ENCODE measurements at places on chromosomes 5 and 9.
A peak's percentile ranks its signal among the peaks of the same experiment; 100 is the strongest.

GRCh38 chr9:72471096-72471495, 50.3 kb upstream of the TMC1 start:
- DNase-seq = no peak

GRCh38 chr9:88342246-88342645, 46.0 kb upstream of the SPIN1 start:
- DNase-seq = peak; percentile 31

DNA sequence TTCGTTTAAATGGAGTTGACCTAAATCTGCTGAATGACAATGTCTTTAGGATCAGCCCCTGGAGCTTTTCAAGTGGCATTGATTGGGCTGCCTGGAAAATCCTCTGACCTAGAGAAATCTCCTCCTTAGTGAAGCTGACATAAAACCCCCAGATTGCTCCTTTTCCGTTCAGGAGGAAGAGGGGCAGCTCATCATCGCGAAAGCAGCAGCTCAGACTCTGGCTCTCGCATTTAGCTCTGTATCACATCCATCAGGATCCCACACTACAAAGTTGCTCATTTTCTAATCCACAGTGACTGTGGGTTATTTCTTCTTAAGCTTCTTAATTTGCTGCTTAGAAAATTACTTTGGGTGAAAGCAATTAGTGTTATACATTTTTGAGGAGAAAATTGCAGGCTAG, 373.7 kb downstream of the ENC1 start:
- DNase-seq = no peak

GRCh38 chr9:133701321-133701980, 36.7 kb downstream of the SARDH start:
- DNase-seq = no peak

GRCh38 chr5:120895660-120896059, 431.6 kb downstream of the PRR16 start:
- no peak for DNase-seq

- DNase-seq = no peak
These were observed 20.2 kb upstream of the TLE4 start for GRCh38 chr9:79551586-79551985.

GRCh38 chr5:124022966-124023365, 511.0 kb downstream of the CSNK1G3 start:
- DNase-seq = no peak

GRCh38 chr5:169933616-169934015, 46.7 kb downstream of the INSYN2B start:
- DNase-seq = peak; percentile 45

DNA sequence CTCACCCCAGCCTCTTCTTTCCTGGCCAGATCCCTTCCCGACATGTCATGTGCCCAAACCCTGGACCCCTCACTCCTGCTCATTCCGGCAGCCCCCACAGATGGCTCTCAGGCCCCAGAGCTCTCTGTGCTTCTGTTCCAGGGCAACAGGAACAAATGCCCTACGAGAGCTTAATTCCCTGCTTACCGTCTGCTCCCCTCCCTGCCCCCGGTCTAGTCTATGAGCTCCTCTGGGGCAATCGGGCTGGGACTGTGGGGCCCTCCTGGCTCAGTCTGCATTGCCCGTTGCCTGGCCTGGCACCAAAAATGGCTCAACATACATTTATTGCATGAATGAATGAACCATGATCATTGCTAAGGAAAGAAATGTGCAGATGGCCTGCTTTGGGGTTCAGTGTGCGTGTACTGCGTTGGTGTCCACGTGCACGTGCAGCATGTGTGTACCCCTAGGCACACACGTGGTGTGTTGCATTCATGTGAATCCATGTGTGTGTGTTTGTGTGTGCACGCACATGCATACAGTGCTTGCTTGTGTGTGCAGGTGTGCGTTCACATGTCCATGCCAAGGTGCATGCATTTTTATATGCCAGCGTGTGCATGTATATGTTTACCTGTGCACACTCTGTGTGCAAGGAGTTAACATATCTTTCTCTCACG, 201.2 kb upstream of the IER5L start:
- no peak for DNase-seq

DNA sequence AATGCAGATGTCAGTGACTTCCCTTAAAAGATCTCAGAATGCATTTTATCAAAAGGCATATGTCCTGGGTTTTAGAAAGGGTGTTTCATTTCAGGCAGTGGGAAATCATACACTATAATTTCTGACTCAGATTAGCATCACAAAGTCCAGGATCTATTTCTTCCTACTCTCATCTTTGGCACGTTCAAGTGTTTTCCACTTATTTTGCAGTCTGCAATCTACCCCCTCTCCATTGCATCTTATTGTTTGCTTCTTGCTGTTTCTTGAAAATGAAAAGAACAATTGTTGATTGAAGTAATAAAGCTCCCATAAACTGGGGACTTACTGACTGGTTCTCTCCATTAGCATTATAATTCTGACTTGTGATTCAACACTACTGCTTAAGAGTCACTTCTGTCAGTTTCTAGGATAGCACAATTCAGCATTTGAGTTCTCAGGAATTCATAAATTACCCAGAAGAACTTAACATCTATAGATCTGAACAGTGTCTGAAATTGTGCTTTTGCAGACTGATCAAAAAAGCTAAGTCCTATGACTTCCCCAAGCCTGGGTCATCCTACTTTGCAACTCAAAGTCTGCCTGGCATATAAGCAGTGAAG, 332.9 kb downstream of the RASEF start:
- DNase-seq = no peak

DNA sequence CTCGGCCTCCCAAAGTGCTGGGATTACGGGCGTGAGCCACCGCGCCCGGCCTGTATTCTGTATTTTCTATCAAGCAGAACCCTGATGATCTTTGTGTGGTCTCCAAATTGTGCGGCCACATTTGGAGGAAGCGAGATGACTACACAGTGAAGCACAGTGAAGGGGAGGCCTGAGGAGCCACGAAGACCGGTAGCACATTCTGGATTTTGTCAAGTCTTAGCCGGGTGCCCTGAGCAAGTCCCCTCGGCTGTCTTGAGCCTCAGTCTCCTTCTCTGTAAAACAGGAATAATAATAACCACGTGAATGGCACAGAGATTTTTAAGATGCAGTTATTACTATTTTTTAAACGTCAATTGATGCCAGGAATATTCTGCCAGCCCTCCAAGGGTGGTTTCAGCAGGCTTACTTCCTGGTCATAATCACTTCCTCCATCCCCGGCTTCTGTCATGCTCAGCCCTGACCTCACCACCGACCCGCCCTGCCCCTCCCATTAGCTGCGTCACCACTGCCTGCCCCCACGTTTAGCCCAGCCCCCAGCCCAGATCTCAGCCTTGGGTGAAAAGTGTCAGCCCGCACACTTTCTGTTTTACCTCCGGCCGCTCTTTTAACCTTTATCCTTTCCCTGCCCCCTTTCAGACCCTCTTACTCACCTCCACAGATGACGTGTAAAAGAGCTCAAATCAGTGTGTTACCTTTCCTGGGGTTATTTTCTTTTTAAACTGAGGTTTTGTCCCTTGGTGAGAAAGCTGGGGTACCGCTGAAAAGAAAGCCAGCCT, 27.0 kb upstream of the ERGIC1 start:
- DNase-seq = peak; percentile 81

DNA sequence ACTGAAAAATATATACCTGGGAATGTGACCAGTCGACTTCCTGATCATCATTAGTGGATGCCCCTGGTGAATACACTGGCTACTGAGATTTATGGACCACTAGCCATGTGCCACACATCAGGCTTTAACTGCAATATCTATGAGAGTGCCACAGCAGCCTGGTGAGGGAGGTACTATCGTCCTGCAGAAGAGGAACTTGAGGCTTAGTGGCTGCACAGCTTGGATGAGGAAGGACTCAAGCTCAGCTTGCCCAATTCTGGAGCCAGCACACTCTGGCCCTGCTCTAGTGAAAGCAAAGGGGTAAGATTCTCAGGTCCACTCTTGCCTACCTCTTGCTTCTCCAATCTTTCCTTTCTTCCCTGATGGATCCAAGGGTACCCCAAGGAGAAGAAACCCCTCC, 129.3 kb downstream of the ENTREP1 start:
- DNase-seq = no peak

- peak; percentile 50 for DNase-seq
These were observed 2.5 kb downstream of the SEMA5A start for GRCh38 chr5:9543311-9543920.

DNA sequence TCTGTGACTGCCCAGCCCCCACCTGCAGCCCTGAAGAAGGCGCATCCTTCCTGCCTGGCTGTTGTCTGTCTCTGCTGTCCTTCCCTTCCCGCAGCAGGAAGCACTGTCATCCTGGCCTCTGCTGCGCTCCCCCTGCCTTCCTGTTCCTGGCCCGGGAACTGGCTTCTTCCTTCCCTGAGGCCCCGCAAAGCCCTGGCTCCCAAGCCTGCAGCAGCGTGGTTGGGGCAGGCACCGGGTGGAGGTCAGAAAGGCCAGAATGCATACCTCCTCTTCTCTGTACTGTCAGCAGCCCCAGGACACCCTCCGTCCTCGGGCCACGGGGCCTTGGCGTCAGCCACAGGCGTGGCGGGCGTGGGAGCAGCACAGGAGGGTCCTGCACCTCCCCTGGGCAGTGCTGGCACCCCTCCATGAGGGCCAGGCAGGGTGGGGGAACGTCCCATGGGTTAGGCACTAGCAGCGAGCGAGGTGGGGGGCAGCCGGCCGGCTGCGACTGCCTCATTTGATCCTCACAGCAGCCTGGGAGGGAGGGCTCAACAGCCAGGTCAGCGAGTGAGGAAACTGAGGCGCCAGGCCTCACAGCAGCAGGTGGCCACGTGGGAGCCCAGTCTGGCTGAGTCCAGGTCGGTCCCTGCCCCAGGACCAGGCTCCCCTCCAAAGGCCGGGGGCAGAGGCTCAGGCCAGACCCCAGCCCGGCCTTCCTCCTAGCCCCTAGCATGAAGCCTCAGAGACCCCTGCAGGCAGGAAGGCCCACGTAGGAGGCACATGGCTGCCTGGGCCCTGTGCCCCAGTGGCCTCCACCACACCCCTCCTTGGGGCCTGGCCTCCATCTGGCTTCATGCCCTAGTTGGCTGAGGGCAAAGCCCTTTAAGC, 9.4 kb downstream of the FLT4 start:
- no peak for DNase-seq

DNA sequence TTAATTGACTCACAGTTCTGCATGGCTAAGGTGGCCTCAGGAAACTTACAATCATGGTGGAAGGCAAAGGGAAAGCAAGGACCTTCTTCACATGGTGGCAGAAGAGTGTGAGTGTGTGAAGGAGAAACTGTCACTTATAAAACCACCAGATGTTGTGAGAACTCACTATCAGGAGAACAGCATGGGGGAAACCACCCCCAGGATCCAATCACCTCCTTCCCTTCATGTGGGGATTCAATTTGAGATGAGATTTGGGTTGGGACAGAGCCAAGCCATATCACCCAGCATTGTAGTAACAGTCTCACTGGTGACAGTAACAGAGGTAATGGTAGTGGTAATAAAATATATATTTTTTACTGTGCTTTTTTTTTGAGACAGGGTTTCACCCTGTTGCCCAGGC, 18.1 kb downstream of the ZBTB5 start:
- no peak for DNase-seq
